ENCODE measurements at places on chromosomes 5 and 9.

- DNase-seq, result no peak
Observed at GRCh38 chr5:171846323-171846722, 60.7 kb downstream of the SMIM23 start.

- DNase-seq, result no peak
Observed at GRCh38 chr5:92939428-92939827, 641.6 kb downstream of the NR2F1-AS1 start.

GRCh38 chr5:83583859-83584258 is 112.3 kb downstream of the VCAN start:
- DNase-seq, result no peak

- no peak for DNase-seq
Observed at GRCh38 chr9:91359083-91359482, 2.6 kb downstream of the AUH start.

- no peak for DNase-seq
Observed at GRCh38 chr9:129005336-129005997, 22.7 kb downstream of the SH3GLB2 start.

- DNase-seq, result no peak
Observed at GRCh38 chr9:86135371-86135770, 36.0 kb upstream of the GOLM1 start.

GRCh38 chr5:121199216-121199999 is 652.3 kb upstream of the FTMT start:
- DNase-seq, result no peak

All from SK-N-MC (cell line).